ENCODE measurements at places on chromosomes 13 and 19. TPM values are rescaled to one million over a fixed set of nuclear protein-coding genes. Genes with fewer than 3 reads are reported as not detected.

Gene KLK12
- not detected for total RNA-seq

Gene TNNI3
- not detected for total RNA-seq

Gene CEACAM7
- not detected for total RNA-seq

Gene SHKBP1
- total RNA-seq = 75.3 TPM

Gene LILRA1
- total RNA-seq = 1.4 TPM

Gene ZNF506
- 28.8 TPM for total RNA-seq

Gene ZNF253
- 5.4 TPM for total RNA-seq

Gene ICAM3
- total RNA-seq = 10.5 TPM

Gene ZNF761
- total RNA-seq = 10.2 TPM

Gene WASF3
- total RNA-seq = 27.1 TPM
